ENCODE measurements at places on chromosomes 12 and 14.

DNA sequence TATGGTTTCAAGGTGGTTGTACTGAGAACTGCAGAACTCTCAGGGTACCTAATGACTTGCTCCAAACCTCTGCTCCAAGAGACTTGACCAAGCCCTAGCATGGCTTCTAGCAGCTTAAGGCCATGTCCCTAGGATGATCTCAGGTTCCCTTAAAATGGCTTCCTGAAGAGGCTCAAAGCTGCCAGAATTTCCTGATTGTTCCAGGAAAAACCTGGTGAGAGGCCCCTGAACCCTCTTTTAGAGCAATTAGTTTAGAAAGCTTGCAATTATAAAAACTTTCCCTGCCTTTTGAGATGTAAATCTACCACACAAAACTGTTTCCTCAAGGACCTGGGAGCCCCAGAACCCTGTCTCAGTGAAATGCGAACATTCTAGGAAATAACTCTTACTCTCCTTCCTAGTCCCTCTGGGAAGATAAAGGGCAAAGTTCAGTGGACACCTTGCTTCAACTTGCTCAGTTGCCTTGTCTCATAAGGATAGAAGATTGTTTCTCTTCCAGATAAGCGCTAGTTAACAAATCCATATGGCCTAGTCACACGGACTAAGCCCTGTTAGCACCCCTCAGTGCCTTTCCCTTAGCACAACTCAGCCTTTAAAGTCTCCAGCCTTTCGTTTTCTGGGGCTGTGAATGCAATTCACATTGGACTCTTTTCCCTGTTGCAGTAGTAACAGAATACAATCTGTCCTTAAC lies 2.5 kb downstream of the CMAS start:
- H3K4me3 ChIP-seq = no peak overlapping the region
- H3K27me3 ChIP-seq = no peaks in the 10 kb centered on the region
- peaks cover 7% of the 10 kb centered on the region for H3K36me3 ChIP-seq
- DNase-seq = no peak
- peaks cover 28% of the 10 kb centered on the region for H3K4me1 ChIP-seq
- H3K27ac ChIP-seq = no peak overlapping the region

- no peak overlapping the region for H3K4me3 ChIP-seq
- H3K27me3 ChIP-seq = peaks cover 18% of the 10 kb centered on the region
- DNase-seq = no peak
- no peak overlapping the region for H3K27ac ChIP-seq
These were observed 81.0 kb downstream of the CCDC92 start for GRCh38 chr12:123891516-123892179.

- H3K4me1 ChIP-seq = peaks cover 28% of the 10 kb centered on the region
- H3K27me3 ChIP-seq = no peaks in the 10 kb centered on the region
- H3K4me3 ChIP-seq = peak overlapping the region; percentile 98
- peak overlapping the region; percentile 94 for H3K27ac ChIP-seq
- peaks cover 4% of the 10 kb centered on the region for H3K36me3 ChIP-seq
- no peak for DNase-seq
These were observed 961 bp downstream of the CMAS start for GRCh38 chr12:22046968-22047390.

DNA sequence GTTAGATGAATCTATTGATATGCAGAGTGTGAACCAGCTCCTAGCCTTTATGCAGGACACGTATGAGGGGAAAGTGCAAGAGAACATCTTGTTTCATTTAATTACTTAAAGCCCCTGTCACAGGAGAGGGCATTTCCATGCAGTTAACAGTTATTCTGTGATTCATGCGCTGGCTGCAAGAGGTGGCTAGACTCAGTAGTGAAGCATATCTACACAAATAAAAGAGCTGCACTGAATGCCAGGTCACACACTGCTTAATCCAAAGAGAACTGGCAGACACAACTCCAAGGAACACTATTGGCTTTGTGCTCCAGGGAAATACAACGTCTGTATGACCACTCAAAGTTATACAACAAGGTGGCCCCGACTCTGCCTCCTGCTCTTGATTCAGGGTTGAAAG lies 394.1 kb downstream of the C12orf75 start:
- H3K27ac ChIP-seq = no peak overlapping the region
- peaks cover 5% of the 10 kb centered on the region for H3K27me3 ChIP-seq
- H3K4me3 ChIP-seq = no peak overlapping the region
- no peaks in the 10 kb centered on the region for H3K36me3 ChIP-seq
- no peak for DNase-seq
- no peaks in the 10 kb centered on the region for H3K4me1 ChIP-seq

- DNase-seq = no peak
- H3K4me3 ChIP-seq = no peak overlapping the region
- H3K27ac ChIP-seq = no peak overlapping the region
- no peaks in the 10 kb centered on the region for H3K36me3 ChIP-seq
- peaks cover 5% of the 10 kb centered on the region for H3K4me1 ChIP-seq
- peaks cover 4% of the 10 kb centered on the region for H3K27me3 ChIP-seq
These were observed 83.4 kb upstream of the EVL start for GRCh38 chr14:99981806-99982205.

DNA sequence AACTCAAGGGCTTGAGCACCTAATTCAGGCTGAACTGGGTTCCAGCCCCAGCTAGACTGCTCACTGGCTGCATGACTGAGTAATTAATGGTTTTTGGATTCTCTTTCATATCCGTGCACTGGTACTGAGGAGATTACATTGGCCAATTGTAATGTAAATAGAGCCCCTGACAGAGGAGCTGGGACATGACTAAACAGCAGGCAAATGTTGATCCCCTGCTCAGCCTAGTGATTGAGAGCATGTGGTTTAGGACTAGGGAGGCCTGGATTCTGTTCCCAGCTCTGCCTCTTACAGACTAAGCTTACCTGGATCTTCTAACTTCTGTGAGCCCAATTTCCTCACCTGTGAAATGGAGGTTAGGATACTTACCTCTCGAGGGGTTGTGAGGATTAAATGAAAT lies 204.3 kb downstream of the ESR2 start:
- no peak for DNase-seq
- H3K4me1 ChIP-seq = no peaks in the 10 kb centered on the region
- no peak overlapping the region for H3K4me3 ChIP-seq
- H3K27ac ChIP-seq = no peak overlapping the region
- H3K27me3 ChIP-seq = no peaks in the 10 kb centered on the region

DNA sequence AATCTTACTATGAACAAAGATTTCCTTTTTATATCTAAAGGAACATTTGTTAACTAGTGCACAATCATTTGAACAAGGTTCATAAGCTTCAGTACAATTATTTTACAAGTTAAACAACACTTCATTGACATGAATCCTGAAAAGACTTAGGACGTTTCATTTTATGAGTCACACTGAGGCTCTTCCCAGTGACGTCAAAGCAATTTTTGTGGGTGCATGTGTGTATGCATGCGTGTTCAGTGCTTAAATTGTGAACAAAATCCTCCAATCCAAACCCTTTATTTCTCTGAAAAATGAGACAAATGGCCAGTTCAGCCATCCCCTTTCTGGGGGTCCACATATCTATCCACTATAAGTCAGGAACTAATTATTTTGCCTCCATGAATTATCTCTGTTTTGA lies 2.9 kb downstream of the LMNTD1 start:
- no peak for DNase-seq
- no peaks in the 10 kb centered on the region for H3K36me3 ChIP-seq
- peaks cover 4% of the 10 kb centered on the region for H3K27me3 ChIP-seq
- no peaks in the 10 kb centered on the region for H3K4me1 ChIP-seq

- no peak overlapping the region for H3K4me3 ChIP-seq
- no peaks in the 10 kb centered on the region for H3K4me1 ChIP-seq
- H3K27me3 ChIP-seq = peaks cover 40% of the 10 kb centered on the region
These were observed 16.5 kb upstream of the CHGA start for GRCh38 chr14:92906420-92906819.

GRCh38 chr12:45986641-45987339 lies 3.6 kb downstream of the SCAF11 start:
- H3K4me3 ChIP-seq = peak overlapping the region; percentile 61
- H3K4me1 ChIP-seq = peaks cover 48% of the 10 kb centered on the region
- no peak for DNase-seq
- H3K27me3 ChIP-seq = no peaks in the 10 kb centered on the region

DNA sequence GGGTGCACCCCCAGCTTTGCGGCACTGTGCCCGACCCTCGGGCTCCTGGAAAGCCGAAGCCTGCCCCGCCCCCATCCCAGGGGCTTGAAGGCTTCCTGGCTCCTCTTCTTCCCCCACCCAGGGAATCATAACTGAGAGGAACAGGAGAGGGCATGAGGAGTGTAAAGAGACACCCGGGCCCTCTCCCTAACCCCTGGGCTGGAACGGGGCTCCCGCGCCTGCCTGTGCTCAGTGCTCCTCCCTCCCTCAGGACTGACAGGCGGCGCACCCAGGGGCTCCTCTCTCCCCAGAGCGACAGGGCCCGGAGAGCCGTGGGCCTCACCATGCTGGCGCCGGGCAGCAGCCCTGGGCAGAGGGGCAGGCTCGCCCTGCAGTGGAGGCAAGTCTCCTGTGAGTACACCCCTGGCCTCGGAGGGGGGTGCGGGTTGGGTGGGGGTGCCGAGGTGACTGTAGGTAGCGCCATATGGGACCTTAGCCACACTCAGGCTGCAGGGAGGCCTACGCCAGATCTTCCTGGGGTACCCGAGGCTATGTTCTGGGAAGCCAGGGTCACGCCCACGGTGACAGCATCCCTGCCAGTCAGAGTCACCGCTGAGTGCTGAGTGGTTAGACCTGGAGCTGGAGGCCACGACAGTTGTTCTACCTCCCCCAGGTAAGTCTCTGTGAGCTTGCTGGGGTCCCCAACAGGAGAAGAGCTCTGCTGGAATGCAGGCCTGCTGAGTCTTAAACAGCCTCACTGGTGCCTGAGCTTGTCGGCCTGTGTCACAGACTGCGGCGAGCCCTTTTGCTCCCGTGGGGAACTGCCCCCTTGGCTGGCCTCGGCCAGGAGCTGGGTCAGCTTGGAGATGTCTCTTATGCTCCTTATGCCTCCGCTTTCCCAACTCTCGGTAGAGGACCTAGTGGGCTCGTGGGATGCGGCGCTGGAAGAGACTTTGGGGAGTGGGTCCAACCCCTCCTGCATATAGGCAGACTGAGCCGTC lies 7.8 kb downstream of the LRTM2 start:
- peaks cover 50% of the 10 kb centered on the region for H3K27me3 ChIP-seq
- peaks cover 7% of the 10 kb centered on the region for H3K4me1 ChIP-seq
- H3K4me3 ChIP-seq = no peak overlapping the region
- DNase-seq = no peak
- no peaks in the 10 kb centered on the region for H3K36me3 ChIP-seq

- H3K27ac ChIP-seq = peak overlapping the region; percentile 89
- H3K36me3 ChIP-seq = peaks cover 27% of the 10 kb centered on the region
- H3K4me1 ChIP-seq = peaks cover 53% of the 10 kb centered on the region
- no peak for DNase-seq
- no peaks in the 10 kb centered on the region for H3K27me3 ChIP-seq
These were observed 1.1 kb downstream of the PPP2R5C start for GRCh38 chr14:101762530-101763101.

GRCh38 chr12:31651893-31652521 lies 7.5 kb upstream of the ETFBKMT start:
- H3K4me1 ChIP-seq = peaks cover 23% of the 10 kb centered on the region
- DNase-seq = no peak
- H3K27ac ChIP-seq = no peak overlapping the region
- H3K36me3 ChIP-seq = no peaks in the 10 kb centered on the region
- H3K4me3 ChIP-seq = no peak overlapping the region
- no peaks in the 10 kb centered on the region for H3K27me3 ChIP-seq

GRCh38 chr14:90828642-90829487 lies 12.6 kb upstream of the TTC7B start:
- H3K36me3 ChIP-seq = no peaks in the 10 kb centered on the region
- DNase-seq = no peak
- H3K4me1 ChIP-seq = peaks cover 16% of the 10 kb centered on the region
- peak overlapping the region; percentile 73 for H3K4me3 ChIP-seq
- peak overlapping the region; percentile 67 for H3K27ac ChIP-seq

- H3K27me3 ChIP-seq = no peaks in the 10 kb centered on the region
- peaks cover 47% of the 10 kb centered on the region for H3K36me3 ChIP-seq
- peak overlapping the region; percentile 88 for H3K27ac ChIP-seq
- DNase-seq = no peak
These were observed 149.9 kb downstream of the FOXN3 start for GRCh38 chr14:89267163-89267562.

GRCh38 chr12:124347805-124348658 lies 53.1 kb downstream of the RFLNA start:
- DNase-seq = no peak
- H3K27ac ChIP-seq = peak overlapping the region; percentile 62
- peaks cover 51% of the 10 kb centered on the region for H3K36me3 ChIP-seq
- H3K4me3 ChIP-seq = no peak overlapping the region
- H3K4me1 ChIP-seq = no peaks in the 10 kb centered on the region
- no peaks in the 10 kb centered on the region for H3K27me3 ChIP-seq

GRCh38 chr14:26175658-26176057 lies 422.2 kb downstream of the NOVA1 start:
- no peaks in the 10 kb centered on the region for H3K4me1 ChIP-seq
- no peak for DNase-seq
- H3K4me3 ChIP-seq = no peak overlapping the region
- H3K27me3 ChIP-seq = no peaks in the 10 kb centered on the region

DNA sequence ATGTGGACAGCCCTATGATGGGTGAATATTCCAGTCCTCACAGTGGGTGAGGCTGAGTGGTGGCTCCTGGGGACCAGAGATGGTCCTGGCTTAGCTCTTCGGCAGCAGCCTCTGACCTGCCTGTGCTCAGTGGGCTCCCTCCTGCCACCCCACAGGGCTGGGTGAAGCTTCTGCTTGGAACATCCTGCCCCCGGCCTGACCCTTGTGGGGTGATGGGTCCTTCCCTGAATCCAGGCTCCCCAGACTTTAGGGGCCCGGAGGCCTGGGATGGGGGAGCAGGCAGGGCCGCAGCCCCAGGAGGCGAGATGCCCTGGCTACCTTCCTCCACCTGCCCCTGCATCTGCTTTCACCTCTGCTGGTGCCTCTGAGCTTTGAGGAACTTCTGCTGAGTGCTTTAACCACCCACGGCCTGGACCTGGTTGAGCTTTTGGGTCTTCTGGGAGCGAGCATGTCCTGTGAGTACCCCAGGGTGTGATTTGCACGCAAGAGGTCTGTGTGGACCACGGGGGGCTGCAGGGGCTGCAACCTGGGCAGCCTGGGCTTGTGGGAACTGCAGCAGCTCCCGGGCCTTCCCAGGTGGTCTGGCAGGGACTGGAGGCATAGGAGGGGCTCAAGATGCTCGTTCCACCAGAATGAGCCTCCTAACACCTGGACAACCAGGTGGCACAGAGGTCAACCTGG lies 159.5 kb downstream of the KIF26A start:
- no peak overlapping the region for H3K27ac ChIP-seq
- H3K27me3 ChIP-seq = peaks cover 29% of the 10 kb centered on the region
- H3K4me3 ChIP-seq = no peak overlapping the region
- H3K36me3 ChIP-seq = no peaks in the 10 kb centered on the region

Measured in stimulated activated naive B cell treated with anti-CD40 and anti-IgM and Interleukin-4, amounts not matched to agents 10 μg/mL and 1 μg/mL and 100 μg/mL, for 72 hours (primary cell).